ENCODE measurements at places on chromosomes 5 and 9.
A peak's percentile ranks its signal among the peaks of the same experiment; 100 is the strongest.

DNA sequence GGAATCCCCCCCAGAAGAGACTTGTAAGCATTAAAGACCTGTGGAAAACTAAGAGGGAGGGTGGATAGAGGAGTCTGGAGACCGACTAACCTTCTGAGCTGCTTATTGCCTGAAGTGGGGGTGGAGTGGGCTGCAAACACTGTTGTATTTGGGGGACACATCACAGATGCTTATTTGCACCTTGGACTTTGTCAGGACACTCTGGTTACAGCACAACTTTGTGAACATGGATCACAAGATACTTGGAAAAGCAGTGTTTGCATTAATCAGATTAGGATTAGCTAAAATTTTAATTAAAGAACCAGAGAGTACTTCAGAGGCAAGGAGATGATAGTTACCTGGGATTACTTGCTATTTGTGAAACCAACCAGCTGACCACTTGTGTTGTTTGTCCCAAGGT, 30.9 kb downstream of the TMC1 start:
- DNase-seq: no peak

DNA sequence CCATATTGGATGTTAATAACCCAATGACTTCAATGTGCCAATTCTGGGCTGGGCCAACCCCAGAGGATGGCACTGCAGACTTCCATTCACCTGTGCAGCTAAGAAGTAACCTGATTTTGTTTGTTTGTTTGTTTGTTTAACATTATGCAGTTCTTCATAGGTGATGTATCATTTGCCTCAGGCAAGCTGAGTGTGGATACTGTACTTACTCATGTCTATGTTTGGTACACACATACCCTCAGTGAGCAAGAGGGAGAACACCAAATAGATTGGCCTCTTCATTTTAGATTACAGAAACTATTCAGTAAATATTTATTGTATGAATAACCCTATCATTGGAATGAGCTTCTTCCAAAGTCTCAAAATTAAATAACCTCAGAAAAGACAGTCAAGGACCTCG, 180.2 kb upstream of the SMC2 start:
- DNase-seq: no peak

- no peak for DNase-seq
Observed at GRCh38 chr9:32631991-32632390, 3.5 kb downstream of the TAF1L start.

DNA sequence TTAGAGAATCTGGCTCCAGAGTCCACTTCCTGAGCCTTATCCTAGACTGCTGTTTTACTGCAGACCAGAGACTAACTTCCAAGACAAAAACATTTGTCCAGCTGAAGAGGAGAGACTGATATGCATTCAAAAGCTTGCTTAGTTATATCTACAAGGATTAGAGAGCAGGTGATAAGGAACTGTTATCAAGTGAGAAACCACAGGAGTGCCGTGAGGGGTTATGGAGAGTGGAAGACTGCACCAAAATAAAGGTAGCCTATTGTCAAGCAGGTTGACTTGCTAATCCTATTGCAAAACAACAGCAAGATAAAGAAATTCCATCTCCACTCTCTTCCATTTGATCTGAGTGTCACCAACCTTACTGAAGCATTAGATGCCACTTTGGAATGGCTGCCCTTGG, 139.1 kb downstream of the SCAMP1 start:
- DNase-seq: no peak

GRCh38 chr9:95512709-95513095, 4.1 kb downstream of the PTCH1 start:
- no peak for DNase-seq

DNA sequence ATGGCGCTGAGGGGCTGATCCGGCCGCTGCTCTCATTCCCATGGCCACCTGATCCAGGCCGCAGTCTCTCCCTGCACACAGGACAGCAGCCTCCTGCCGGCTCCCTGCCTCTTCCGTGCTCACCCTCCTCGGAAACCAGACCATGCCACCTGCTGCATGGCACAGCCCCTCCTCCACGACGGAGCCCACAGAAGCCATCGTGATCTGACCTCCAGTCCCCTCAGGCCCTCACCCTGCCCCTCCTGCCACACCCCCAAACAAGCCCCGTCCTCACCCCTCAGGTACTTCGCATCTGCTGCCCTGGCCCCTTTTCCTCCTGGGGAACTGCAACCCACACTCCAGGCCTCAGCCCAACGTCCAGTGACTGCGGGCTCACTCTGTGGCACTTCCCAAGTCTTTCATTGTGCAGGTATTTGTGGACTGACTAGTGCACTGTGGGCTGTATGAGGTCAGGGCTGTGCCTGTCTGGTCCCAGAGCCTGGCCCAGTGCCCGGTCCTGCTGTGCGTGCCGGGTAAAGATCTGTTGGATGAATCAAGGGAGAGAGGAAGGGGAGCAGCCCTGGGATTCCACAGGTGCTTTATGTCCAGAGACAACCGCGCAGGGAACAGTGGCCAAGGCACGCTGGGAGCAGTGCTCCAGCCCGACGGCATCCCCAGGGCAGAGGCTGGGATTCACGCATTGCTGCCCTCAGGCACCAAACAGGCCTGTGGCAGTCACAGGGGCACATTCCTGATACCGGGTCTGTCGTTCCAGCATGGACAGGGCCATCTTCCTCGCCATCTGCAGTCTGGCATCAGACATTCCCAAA, 86.1 kb downstream of the ADAMTS2 start:
- DNase-seq: no peak

DNA sequence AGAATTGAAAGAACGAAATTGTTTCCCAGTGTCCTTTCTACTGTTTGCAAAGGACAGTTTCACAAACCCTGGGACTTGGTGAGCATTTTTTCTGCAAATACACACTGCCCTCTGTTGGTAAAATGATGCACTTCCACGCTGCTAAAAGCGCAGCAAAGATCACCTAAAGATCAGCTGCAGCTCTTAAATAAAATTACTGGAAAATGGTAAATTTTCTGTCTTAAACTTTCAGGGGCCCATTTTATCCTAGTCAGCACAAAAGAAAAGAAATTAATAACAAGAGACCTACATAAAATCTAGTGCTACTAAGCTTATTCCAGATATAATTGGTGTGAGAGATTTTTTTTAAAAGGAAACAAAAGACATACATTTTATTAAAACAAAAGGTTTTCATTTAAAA, 566.0 kb downstream of the CAAP1 start:
- peak; percentile 9 for DNase-seq

GRCh38 chr9:134435550-134436378, 109.5 kb downstream of the RXRA start:
- no peak for DNase-seq

DNA sequence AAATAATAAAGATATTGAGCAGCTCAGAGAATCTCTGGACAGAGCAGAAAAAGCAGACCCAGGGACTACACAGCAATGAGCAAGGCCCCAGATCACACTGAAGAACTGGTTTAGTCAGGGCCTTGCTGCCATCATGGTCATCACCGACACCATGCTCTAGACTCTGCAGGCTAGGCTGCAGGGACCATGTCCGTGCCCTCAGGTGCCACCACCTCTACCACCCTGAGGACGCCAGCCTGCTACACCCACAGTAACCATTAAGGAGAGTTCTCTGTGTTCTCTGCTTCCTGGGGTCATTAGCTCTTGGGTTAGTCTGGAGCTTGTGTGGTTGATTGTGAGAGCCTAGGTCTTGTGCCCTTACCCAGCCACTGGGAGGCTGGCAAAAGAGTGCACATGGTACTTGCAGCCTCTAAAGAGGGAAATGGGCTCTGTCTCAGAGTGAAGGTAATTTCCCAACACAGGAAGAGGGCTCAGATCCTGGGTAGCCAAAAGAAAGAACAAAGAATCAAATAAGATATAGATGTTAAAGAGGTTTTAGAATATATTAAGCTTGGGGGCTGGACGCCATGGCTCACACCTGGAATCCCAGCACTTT, 31.9 kb upstream of the JADE2 start:
- no peak for DNase-seq

DNA sequence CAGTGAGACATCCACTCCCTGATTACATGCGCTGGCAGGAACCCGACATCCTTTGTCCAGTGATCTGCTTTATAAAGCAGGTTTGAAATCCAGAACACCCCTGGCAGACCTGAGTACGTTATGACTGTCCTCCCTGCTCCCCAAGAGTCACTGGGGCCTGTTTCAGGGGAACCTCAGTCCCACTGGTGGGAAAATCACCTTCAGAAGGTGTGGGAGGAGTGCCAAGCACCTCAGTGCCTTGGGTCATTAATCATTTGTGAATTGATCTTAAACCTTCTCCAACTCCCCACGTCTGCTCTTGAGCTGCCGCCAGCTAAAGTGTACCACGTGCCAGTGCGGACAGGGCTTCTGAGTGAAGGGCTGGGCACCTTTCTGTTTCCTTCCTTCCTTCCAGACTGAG, 16.2 kb downstream of the SLC6A3 start:
- DNase-seq: no peak

- no peak for DNase-seq
Observed at GRCh38 chr5:39214912-39215709, 4.3 kb downstream of the FYB1 start.

GRCh38 chr5:181241393-181241975, 2.2 kb downstream of the RACK1 start:
- DNase-seq: no peak

GRCh38 chr5:150343994-150344631, 13.4 kb upstream of the TCOF1 start:
- no peak for DNase-seq

- DNase-seq: no peak
Observed at GRCh38 chr5:59586841-59587240, 306.7 kb downstream of the PDE4D start.

DNA sequence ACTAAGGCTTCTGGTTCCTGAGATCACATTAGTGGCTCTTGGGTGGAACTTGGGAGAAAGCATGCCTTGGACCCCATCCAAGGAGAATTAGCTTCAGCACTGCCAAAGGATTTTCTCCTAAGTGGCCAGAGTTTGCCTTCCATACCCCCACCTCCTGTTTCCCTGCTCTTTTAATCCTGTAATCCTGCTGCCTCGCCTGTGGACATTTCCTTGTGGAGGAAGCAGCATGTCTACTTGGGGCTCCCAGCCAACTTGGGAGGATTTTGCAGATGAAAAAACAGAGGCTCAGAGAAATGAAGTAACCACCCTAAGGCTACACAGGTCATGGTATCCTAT, 1.6 kb downstream of the ARSI start:
- DNase-seq: no peak

GRCh38 chr5:10601246-10602030, 37.6 kb downstream of the ANKRD33B start:
- DNase-seq: peak; percentile 88

DNA sequence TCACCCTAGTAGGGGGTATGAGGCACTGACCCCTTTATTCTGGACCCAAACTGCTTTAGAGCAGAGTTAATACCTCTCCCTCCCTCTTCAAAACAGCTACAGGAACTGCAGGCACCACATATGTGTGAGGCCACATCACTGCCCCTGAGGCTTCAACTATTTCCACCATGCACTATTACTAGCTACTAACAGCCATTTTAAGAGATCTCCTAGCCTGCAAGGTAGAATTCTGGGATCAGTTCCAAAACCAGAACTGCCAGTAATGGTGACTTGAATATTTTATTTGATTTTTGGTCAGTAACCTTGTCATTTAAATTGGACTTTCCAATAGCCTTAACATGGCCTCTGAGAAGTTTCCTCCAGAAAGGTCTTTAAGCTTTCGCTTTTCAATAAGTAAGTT, 55.3 kb upstream of the FSD1L start:
- DNase-seq: no peak

- no peak for DNase-seq
Observed at GRCh38 chr5:33701251-33701650, 190.5 kb downstream of the ADAMTS12 start.
